CD4-positive, alpha-beta T cell treated with Interleukin-4 for 1 hour (primary cell): ENCODE measurements at places on chromosomes 16 and 17.

- no peak for DNase-seq
Observed at GRCh38 chr17:13114601-13115031, 96.8 kb upstream of the ELAC2 start.

GRCh38 chr17:57370037-57370581, 113.8 kb downstream of the MSI2 start:
- no peak for DNase-seq

GRCh38 chr17:65191811-65192740, 54.9 kb downstream of the RGS9 start:
- DNase-seq, result no peak

- DNase-seq, result no peak
Observed at GRCh38 chr17:14715561-14715960, 414.7 kb downstream of the HS3ST3B1 start.

GRCh38 chr17:8875436-8875835, 8.0 kb upstream of the PIK3R6 start:
- DNase-seq, result no peak
